AG10803 (cell line): ENCODE measurements at places on chromosomes 11 and 22.

GRCh38 chr11:75565221-75565814 is 3.3 kb downstream of the SERPINH1 start:
- peak; percentile 81 for DNase-seq

DNA sequence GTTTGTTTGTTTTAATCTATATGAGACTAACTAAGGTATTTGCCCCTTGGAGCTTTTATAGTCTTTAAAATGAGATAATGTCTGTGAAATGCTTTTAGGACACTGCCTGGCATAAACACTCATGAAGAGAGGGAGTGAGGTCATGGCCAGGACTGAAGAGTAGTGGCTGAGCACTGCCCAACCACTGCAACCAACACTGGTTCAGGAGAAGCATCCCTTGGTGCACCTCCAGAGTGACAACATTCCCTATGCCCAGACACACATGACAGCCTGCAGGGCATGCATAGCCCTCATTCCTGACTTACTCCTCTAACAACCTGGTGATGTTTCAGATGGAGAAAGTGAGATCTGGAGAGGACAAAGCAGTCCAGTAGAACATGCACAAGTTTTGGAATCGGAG is 36.1 kb downstream of the ME3 start:
- no peak for DNase-seq

- no peak for DNase-seq
Observed at GRCh38 chr11:67022961-67023956, at the start of gene SYT12. TSS of gene SYT12 (plus strand) at chr11:67023134. CDS start at chr11:67030145, 7,011 bp downstream.

DNA sequence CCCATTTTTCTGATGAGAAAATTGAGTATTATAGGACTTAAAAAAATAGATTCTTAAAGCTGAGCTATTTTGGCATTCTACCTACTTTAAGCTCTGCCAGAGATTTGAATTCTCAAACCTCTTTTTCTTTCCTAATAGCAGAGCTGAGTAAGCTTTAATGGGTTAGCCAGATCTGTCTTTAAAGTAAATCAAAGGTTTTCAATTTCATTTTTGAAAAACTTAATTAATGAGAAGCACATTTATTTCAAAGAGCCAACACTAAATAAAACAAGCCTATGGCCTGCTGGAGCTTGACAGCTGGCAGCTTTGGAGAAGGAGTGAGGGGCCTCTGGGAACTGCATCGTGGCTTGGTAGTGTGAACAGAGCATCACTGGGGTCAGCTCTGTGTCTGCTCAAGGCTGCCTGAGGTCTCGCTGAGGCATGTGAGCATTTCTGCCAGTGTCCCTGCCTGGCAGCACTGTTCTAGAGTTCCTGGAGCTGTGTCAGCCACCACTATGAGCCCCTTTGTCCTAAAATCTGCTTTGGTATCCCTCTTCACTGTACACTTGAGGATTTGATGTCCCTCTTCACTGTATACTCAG is 50.4 kb upstream of the PRSS23 start:
- peak; percentile 73 for DNase-seq

GRCh38 chr11:8298801-8299786 is 35.4 kb upstream of the LMO1 start:
- no peak for DNase-seq

DNA sequence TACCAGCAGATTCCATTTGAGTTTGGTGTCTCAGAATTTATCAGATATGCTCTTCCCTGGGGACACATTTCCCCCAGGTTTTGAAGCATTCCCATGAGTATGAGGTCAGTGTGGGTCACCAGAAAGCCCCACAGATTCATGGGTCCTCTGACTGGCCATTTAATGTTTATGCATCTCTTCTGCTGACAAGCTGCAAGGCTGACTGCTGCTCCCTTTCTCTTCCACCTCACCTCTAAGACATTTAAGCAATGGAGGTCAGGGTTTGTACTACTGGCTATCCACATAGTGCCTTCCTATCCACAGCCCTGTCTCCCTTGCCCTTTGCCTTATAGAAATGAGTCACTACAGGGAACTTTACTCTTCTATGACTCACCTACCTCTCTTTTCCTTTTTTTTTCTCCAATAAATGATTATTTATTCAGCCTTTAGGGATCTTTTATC is 106.0 kb upstream of the TIMP3 start:
- peak; percentile 82 for DNase-seq
